Thoracic aorta endothelial cell (primary cell): ENCODE measurements at places on chromosomes 6 and 20. TPM values are rescaled to one million over a fixed set of nuclear protein-coding genes. Genes with fewer than 3 reads are reported as not detected.

The GHRH gene
- total RNA-seq: not detected in 2 replicates

The SEMG1 gene
- not detected in 2 replicates for total RNA-seq

The CCDC167 gene
- total RNA-seq: 48.6 and 52.1 TPM in 2 replicates

The TTK gene
- 38.8 and 92.8 TPM in 2 replicates for total RNA-seq

The CGAS gene
- 11.3 and 14.3 TPM in 2 replicates for total RNA-seq

The TMEM242 gene
- total RNA-seq: 7.8 and 8.5 TPM in 2 replicates

The LGSN gene
- under 0.01 TPM in 1 of 2 replicates, not detected in the other for total RNA-seq

The TBX18 gene
- total RNA-seq: 39.7 and 41.4 TPM in 2 replicates

The PSORS1C2 gene
- total RNA-seq: not detected in 2 replicates

The SLC26A8 gene
- total RNA-seq: under 0.01 TPM in 2 replicates

The CCN6 gene
- not detected in 2 replicates for total RNA-seq

The DZANK1 gene
- 0.93 and 1.2 TPM in 2 replicates for total RNA-seq

The TSPYL4 gene
- total RNA-seq: 16.8 and 21.1 TPM in 2 replicates

The ZNF831 gene
- not detected in 2 replicates for total RNA-seq

The KCNS1 gene
- total RNA-seq: 0.13 and 0.29 TPM in 2 replicates

The MMP24 gene
- total RNA-seq: 0.27 and 0.36 TPM in 2 replicates

The SEL1L2 gene
- not detected in 2 replicates for total RNA-seq

The MEP1A gene
- not detected in 2 replicates for total RNA-seq

The MICB gene
- total RNA-seq: 22.5 and 33.1 TPM in 2 replicates

The C6orf62 gene
- total RNA-seq: 192 and 211 TPM in 2 replicates

The RIPPLY2 gene
- total RNA-seq: not detected in 2 replicates

The ORC3 gene
- total RNA-seq: 30.6 and 41.3 TPM in 2 replicates

The PAX1 gene
- total RNA-seq: under 0.01 TPM in 1 of 2 replicates, not detected in the other

The RRAGD gene
- total RNA-seq: 0.27 and 1.1 TPM in 2 replicates

The SCRT2 gene
- not detected in 2 replicates for total RNA-seq

The TULP1 gene
- total RNA-seq: not detected in 2 replicates

The NR2E1 gene
- total RNA-seq: not detected in 2 replicates

The TGM6 gene
- not detected in 2 replicates for total RNA-seq

The OR2H2 gene
- total RNA-seq: not detected in 2 replicates

The SOX12 gene
- total RNA-seq: 9.3 and 10.8 TPM in 2 replicates

The SUMO4 gene
- total RNA-seq: 5.5 TPM in 2 replicates

The HLA-DQB2 gene
- 0.07 TPM in 1 of 2 replicates, not detected in the other for total RNA-seq

The THBS2 gene
- 0.14 and 0.80 TPM in 2 replicates for total RNA-seq

The TREML2 gene
- not detected in 2 replicates for total RNA-seq

The ZKSCAN8 gene
- total RNA-seq: 22.6 and 23.9 TPM in 2 replicates

The LAMA2 gene
- 3.9 and 5.8 TPM in 2 replicates for total RNA-seq

The RAD21L1 gene
- 0.07 and 0.53 TPM in 2 replicates for total RNA-seq

The C6orf136 gene
- 3.8 and 9.6 TPM in 2 replicates for total RNA-seq

The F13A1 gene
- total RNA-seq: not detected in 2 replicates

The SALL4 gene
- total RNA-seq: under 0.01 and 0.14 TPM in 2 replicates

The HLA-F gene
- 2.9 and 4.5 TPM in 2 replicates for total RNA-seq

The OPN5 gene
- not detected in 2 replicates for total RNA-seq

The SYNGAP1 gene
- 3.5 and 6.7 TPM in 2 replicates for total RNA-seq

The TMEM74B gene
- total RNA-seq: 0.13 and 0.79 TPM in 2 replicates

The ZNF76 gene
- total RNA-seq: 13.2 and 17.4 TPM in 2 replicates
